ENCODE measurements at places on chromosomes 11 and 22. TPM values are rescaled to one million over a fixed set of nuclear protein-coding genes. Genes with fewer than 3 reads are reported as not detected.

NXPE2 gene
- not detected for total RNA-seq

DNA sequence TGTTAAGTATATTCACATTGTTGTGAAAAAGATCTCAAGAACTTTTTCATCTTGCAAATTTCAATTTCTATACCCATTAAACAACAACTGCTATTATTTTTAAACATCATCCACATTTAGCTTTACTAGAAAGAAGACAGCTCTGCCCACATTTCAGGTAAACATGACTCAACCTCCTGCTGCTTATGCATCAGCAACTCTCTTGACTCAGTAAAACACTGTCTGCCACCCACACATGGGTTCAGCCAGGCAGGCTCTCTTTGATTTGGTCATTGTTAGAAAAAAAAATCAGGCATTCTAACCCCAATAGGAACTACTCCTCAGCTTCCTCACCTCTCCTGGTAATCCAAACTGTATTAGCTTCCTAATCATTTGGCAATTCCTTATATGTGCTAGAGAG, 5.1 kb upstream of the ENDOD1 start:
- H3K4me3 ChIP-seq = no peak overlapping the region
- H3K36me3 ChIP-seq = no peaks in the 10 kb centered on the region
- no peak overlapping the region for H3K27ac ChIP-seq
- no peak for DNase-seq
- H3K27me3 ChIP-seq = no peaks in the 10 kb centered on the region

DNA sequence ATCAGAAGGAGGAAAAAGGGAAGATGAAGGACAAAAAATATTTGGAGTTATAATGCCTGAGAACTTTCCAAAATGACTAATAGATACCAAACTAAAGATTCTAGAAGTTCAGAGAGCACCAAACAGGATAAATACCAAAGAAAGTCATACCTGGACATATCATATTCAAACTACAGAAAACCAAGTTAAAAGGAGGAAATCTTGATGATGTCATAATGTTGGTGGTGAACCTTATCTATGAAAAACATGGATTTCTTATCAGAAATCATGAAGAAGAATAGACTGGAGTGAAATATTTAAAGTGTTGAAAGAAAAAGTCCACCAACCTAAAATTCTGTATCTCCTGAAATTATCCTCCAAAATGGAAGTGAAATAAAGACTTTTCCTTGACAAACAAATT, 389.2 kb downstream of the JRKL start:
- no peaks in the 10 kb centered on the region for H3K4me1 ChIP-seq
- H3K27me3 ChIP-seq = no peaks in the 10 kb centered on the region
- H3K36me3 ChIP-seq = no peaks in the 10 kb centered on the region

GRCh38 chr11:72239313-72239848, 4.6 kb downstream of the PHOX2A start:
- no peak overlapping the region for H3K27ac ChIP-seq
- H3K4me3 ChIP-seq = peak overlapping the region; percentile 77
- H3K36me3 ChIP-seq = peaks cover 30% of the 10 kb centered on the region
- peaks cover 34% of the 10 kb centered on the region for H3K4me1 ChIP-seq
- peaks cover 38% of the 10 kb centered on the region for H3K27me3 ChIP-seq

DNA sequence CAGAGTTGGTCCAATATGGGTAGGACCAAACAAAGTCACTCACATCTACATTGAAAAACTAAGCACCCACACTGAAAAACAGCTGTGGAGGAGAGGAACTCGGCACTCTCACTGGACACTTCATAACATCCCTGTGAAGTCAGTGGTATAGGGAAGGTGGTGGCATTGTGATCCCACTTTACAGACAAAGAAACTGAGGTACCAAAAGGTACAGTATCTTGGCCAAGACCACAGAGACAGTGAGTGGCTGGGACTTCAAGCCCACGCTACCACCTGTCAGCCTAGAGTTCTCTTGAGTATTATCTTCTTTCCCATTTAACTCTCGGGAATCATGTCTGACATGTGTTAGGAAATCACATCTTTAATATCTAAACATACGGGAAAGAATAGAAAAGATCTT, 61.9 kb downstream of the SYN3 start:
- H3K4me1 ChIP-seq = peaks cover 2% of the 10 kb centered on the region
- peaks cover 9% of the 10 kb centered on the region for H3K27me3 ChIP-seq
- H3K4me3 ChIP-seq = no peak overlapping the region
- no peaks in the 10 kb centered on the region for H3K36me3 ChIP-seq

DNA sequence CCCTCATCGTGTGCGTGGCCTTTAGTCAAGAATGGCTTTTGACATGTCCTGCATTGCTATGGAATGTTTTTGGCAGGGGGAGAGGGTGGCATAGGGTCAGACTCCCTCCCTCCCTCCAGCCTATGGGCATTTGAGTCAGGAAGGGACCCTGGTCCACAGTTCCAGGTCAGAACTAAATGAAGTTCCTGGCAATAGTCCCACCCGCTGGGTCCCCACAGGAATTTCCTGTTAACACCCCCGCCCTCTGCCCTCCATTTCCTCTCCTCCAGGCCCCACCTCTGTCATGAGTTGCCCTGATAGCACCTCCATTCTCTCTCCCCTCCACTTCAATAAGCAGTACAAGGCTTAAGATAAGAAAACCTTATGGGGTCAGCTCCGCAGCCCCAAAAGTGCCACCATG, 40.8 kb upstream of the LMO2 start:
- peaks cover 2% of the 10 kb centered on the region for H3K27me3 ChIP-seq
- no peak overlapping the region for H3K4me3 ChIP-seq
- H3K4me1 ChIP-seq = peaks cover 10% of the 10 kb centered on the region
- no peak overlapping the region for H3K27ac ChIP-seq
- peaks cover 4% of the 10 kb centered on the region for H3K36me3 ChIP-seq

DNA sequence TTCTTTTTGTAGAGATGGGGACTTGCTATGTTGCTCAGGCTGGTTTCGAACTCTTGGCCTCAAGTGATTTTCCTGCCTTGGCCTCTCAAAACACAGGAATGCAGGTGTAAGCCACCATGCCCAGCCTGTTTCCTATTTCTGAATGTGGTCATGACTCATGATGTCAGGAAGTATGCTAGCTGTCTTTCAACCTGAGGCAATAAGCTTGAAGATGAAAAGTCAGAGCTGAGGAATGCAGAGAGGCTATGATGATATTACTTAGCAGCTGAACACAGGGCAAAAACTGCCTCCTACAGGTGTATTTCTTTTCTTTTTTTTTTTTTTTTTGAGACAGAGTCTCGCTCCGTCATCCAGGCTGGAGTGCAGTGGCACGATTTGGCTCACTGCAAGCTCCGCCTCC, 9.0 kb upstream of the NUCB2 start:
- DNase-seq = no peak
- no peak overlapping the region for H3K27ac ChIP-seq
- H3K4me3 ChIP-seq = no peak overlapping the region
- no peaks in the 10 kb centered on the region for H3K36me3 ChIP-seq
- peaks cover 2% of the 10 kb centered on the region for H3K27me3 ChIP-seq
- no peaks in the 10 kb centered on the region for H3K4me1 ChIP-seq

C1QTNF4 gene
- not detected for total RNA-seq

SLC22A9 gene
- not detected for total RNA-seq

OR5T3 gene
- not detected for total RNA-seq

MEN1 gene
- 44.6 TPM for total RNA-seq

- no peaks in the 10 kb centered on the region for H3K4me1 ChIP-seq
- peaks cover 2% of the 10 kb centered on the region for H3K36me3 ChIP-seq
- H3K4me3 ChIP-seq = no peak overlapping the region
- no peak overlapping the region for H3K27ac ChIP-seq
- H3K27me3 ChIP-seq = no peaks in the 10 kb centered on the region
Observed at GRCh38 chr11:65307298-65308229, 7.1 kb upstream of the CDC42EP2 start.

DNA sequence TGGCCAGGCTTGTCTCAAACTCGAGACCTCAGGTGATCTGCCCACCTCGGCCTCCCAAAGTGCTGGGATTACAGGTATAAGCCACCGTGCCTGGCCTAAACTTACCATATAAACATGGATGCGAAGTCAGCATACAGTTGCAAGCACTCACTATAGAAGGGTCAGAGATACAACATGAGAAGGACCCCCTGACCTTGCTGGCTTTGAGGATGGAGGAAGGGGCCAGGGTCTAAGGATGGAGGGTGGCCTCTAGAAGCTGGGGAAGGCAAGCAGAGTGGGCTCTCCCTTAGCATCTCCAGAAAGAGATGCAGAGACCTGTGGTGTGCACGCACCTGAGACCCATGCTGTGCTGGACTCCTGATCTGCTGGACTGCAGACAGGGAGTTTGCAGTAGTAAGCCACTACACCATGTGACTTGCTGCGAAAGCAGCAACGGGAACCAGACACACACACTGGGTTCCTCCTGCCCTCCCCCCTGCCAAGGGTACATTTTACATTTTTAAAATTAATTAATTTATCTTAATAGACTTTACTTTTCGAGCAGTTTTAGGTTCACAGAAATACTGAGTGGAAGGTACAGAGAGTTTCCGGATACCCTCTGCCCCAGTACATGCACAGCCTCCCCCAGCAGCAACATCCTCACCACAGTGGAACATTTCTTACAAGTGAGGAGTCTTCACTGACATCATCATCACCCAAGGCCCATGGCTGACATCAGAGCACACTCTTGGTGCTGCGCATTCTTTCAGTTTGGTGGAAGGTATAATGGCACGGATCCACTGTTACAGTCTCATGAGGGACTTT, 170.1 kb upstream of the B3GAT1 start:
- peaks cover 41% of the 10 kb centered on the region for H3K4me1 ChIP-seq
- no peak for DNase-seq
- H3K4me3 ChIP-seq = no peak overlapping the region

DNA sequence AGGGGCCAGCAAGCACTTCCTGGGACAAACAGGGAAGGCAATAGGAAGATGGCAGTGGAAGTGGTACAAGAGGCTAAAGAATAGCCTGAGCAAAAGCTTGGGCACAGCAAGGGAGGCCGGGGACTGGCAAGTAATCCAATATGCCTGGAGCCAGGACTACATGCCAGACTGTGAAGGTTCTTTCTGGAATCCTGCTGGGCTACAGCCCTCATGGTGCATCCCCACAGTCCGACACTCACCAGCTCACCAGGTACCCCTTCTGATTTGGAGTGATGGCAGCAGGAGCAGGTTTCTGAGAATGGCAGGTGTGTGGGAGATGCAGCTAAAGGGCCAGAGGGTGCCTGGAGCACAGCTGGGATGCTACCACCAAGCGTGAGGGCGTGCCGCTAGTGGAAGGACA, 32.2 kb upstream of the POGLUT3 start:
- H3K4me1 ChIP-seq = no peaks in the 10 kb centered on the region
- no peak for DNase-seq
- no peak overlapping the region for H3K4me3 ChIP-seq
- H3K27me3 ChIP-seq = peaks cover 2% of the 10 kb centered on the region

DNA sequence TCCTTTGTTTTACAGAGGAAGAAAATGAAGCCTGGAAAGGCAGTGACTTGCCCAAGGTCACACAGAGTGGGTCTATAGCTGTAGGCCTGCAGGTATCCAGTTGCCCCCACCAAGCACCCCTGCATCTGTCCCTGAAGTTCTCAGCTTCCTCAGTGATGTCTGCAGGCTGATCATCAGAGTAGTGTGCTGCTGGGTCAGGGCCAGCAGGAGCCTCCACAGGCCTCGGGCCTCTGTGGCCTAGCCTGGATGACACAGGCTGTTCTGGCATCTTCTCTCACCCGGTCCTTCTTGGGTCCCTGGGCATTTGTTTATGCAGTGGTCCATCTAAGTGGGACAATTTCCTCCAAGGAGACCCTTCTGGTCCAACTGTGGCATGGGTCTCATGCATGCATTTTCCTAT, 74.8 kb upstream of the E2F8 start:
- DNase-seq = no peak
- H3K4me1 ChIP-seq = peaks cover 6% of the 10 kb centered on the region
- no peak overlapping the region for H3K4me3 ChIP-seq
- H3K36me3 ChIP-seq = no peaks in the 10 kb centered on the region

GRCh38 chr11:28092786-28093185, 15.2 kb downstream of the KIF18A start:
- no peak overlapping the region for H3K4me3 ChIP-seq
- H3K27ac ChIP-seq = no peak overlapping the region

DNA sequence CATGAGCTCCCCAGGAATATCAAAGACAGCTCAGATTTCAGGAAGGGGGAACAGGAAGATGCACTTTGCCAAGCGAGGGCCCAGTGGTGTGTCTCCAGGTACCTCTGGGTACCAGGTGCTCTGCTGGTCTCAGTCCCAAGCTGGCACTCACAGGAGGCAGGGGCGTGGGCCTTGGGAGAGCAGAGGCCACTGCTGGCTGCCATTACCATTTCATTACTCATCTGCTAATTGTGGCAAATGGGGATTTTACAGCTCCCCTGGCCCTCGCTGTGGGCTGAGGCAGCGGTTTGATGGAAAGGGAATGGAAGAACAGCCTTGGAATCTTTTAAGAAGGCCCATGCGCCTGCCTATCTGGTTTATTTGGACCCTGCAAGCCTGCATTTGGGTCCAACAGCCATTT, 192.0 kb upstream of the NAV2 start:
- no peaks in the 10 kb centered on the region for H3K36me3 ChIP-seq
- H3K4me3 ChIP-seq = no peak overlapping the region
- H3K27me3 ChIP-seq = no peaks in the 10 kb centered on the region
- H3K4me1 ChIP-seq = no peaks in the 10 kb centered on the region
- no peak for DNase-seq

DNA sequence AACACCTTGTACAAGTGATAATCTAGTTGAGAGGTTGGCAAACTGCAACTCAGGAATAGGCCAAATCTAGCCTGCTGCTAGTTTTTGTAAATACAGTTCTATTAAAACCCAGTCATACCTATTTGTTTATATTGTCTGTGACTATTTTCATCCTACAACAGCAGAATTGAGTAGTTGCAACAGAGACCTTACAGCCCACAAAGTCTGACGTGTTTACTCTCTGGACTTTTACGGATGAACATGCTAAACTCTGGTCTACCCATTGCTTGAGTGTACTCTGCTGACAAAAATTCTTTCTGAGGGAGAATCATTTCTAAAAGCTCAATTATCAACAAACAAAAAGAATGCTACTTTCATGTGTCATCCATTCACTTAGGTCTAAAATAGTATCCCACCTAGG, 287.0 kb downstream of the DYNC2H1 start:
- no peak for DNase-seq
- peaks cover 3% of the 10 kb centered on the region for H3K36me3 ChIP-seq
- H3K4me3 ChIP-seq = no peak overlapping the region
- H3K27me3 ChIP-seq = no peaks in the 10 kb centered on the region

- H3K4me1 ChIP-seq = peaks cover 7% of the 10 kb centered on the region
- H3K36me3 ChIP-seq = no peaks in the 10 kb centered on the region
- no peak within 1 kb of the TSS for H3K27ac ChIP-seq
- peaks cover 62% of the 10 kb centered on the region for H3K27me3 ChIP-seq
Observed at GRCh38 chr11:113475160-113475761, at the start of gene DRD2. Gene DRD2 (minus strand): TSS chr11:113475398. CDS start chr11:113424651, 50,747 bp downstream.

GRCh38 chr22:41344189-41344788, 37.5 kb upstream of the TEF start:
- H3K4me1 ChIP-seq = no peaks in the 10 kb centered on the region
- H3K27ac ChIP-seq = no peak overlapping the region
- H3K4me3 ChIP-seq = no peak overlapping the region
- no peak for DNase-seq
- peaks cover 87% of the 10 kb centered on the region for H3K36me3 ChIP-seq
- H3K27me3 ChIP-seq = no peaks in the 10 kb centered on the region

OR52A1 gene
- total RNA-seq = not detected
